ENCODE measurements at places on chromosomes 6 and 20.

GRCh38 chr20:50380697-50381040, 129.5 kb upstream of the PTPN1 start:
- DNase-seq = no peak

GRCh38 chr20:24875078-24875477, 74.0 kb upstream of the CST7 start:
- no peak for DNase-seq

DNA sequence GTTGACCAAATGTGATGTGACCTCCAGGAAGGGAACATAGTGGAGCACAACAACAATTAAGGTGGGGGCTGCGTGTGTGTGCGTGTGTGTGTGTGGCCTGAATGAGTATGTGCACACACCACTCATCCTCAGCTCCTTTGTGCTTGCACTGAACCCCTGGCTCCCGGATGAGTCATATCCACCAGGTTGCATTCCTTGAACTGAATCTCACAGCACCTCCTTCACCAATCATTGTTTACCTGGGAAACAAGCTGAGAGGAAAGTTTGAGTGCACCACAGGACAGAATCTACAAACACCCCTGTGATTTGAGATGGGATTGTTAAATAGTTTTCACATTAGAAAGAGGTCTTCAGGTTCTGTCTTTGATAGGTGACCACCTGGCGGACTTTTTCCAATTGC, 33.7 kb upstream of the GPR6 start:
- DNase-seq = peak; percentile 42

GRCh38 chr6:92271091-92271490, 1148.3 kb downstream of the EPHA7 start:
- DNase-seq = no peak

GRCh38 chr6:15475872-15476271, 187.0 kb downstream of the DTNBP1 start:
- DNase-seq = no peak

DNA sequence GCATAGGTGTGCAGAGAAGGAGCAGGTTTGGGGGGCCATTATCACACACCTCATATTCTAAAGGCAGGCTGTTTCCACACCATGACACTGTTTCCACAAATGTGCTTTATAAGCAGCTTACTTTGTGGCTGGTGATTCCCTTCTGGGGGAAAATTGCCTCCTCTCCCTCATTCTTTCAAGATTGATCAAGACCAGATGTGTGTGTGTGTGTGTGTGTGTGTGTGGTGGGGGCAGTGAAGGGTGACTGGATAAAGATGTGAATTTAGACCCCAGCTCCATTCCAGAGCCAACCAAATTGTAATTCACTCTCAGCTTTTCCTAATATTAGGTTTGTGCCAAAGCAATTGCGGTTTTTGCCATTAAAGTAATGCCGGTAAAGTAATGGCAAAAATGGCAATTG, 45.6 kb downstream of the EDN3 start:
- DNase-seq = no peak

DNA sequence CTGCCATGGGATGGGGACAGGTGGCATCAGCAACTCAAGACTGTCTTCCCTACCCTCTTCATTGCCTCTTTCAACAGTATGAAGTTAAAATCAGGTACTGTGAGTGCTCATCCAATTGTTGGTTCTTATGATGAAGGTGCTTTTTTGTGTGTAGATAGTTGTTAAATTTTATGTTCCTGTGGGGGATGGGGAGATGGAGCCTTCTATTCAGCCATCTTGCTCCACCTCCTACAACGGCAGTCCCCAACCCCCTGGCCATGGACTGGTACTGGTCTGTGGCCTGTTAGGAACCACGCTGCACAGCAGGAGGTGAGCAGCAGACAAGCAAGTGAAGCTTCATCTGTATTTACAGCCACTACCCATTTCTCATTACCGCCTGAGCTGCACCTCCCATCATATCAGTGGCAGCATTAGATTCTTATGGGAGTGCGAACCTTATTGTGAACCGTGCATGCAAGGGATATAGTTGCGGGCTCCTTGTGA, 47.8 kb upstream of the TOP1 start:
- no peak for DNase-seq

DNA sequence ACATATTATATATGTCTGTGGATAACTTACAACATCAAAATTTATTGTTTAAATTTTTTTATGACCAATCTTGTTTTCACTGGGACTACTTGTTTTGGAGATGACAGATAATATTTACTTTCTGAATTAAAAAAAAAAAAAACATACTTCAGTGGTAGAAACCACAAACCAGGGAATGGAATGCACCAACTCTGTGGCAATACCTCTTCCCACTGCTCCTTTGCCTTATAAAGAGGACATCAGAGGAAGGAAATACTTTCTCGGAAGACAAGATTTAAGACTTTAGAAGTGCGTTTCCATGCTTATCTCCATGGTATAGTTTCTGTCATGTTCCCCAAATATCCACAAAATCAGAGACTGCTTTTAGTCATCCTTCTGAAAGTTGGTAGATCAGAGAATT, 1241.1 kb upstream of the EYS start:
- DNase-seq = no peak

- no peak for DNase-seq
Observed at GRCh38 chr20:10621149-10621548, 52.6 kb downstream of the JAG1 start.

DNA sequence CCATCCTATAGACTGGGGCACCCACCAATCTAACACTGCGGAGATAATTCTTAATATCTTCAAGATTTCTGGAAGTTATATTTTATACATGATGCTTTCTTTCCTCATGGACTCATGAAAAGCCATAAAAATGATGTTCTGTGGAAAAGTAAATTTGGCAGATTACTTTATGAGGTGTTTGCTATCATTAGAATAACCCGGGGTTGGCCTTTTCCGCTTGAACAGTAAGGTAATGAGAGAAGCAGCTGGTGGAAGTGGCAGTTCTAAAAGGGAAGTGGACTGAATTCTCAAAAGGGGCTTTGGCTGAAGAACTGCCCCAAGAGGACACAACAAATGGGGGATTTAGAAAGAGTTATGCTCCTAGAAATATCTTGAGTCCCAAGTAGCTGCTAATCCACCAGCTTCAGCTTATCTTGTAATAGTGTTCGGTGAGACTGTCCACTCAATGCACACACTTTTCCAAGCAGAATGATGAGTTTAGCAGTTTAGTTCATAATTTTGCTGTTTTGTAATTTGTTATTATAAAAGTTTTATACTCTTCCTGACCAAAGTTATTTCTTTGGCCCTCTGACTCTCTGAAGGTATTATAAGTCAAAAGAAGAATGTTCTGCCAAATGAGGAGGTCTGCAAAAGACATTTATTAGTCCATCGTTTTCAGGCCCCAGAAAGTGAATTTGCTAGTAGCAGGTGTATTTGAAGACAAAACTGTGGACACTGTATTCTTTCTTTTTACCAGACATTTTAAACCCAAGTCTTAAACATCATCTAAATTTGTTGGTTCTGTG, 2.9 kb downstream of the ISM1 start:
- DNase-seq = no peak

DNA sequence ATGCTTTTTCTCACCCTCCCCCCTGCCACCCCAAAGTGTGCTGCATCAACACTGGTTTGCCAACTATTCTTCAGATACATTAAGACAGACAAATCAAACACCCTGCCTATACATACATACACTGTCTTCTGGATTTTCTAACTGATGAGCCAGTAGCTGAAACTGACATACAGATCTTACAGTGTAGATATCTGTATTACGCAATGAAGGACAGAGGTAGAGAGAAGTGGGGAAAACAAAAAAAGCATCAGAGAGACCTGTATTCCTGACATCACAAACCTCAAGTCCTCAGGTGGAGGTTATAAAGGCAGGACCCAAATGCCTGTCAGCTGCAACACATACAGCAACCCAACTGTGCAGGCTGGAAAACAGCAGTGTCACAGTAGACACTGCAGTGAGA, 535.4 kb downstream of the HACE1 start:
- no peak for DNase-seq

- no peak for DNase-seq
Observed at GRCh38 chr20:62345681-62346370, 21.3 kb downstream of the LAMA5 start.

GRCh38 chr6:43547222-43547621, 28.6 kb downstream of the XPO5 start:
- no peak for DNase-seq

DNA sequence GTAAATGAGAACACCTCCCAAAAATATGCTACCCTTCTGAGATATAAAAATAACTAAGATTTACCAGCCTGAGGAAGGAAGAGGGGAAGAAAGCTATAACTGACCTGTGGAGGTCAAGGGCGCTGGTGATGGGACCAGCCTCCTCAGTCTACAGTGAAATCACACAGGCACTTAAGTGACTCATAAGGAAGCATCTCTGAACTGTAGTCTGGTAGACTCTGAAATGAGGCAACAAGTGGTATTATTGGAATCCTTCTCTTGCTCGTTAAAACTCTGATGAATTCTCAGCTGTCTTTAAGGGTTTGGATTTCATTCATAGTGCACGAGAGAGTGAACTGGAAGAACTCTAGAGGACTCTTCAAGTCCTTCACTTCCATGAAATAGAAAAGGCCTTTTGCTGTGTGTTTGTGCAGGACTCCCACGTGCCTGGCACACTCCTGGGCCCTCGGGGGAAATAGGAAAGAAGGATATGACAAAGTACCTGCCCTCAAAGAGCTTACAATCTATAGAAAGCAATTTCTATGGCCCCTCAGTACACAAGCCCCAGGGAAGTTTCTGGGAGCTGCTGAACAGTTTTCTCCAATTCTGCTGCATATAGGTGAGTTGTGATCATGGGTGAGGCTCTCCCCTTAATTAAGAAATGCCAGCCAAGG, 231.8 kb upstream of the RREB1 start:
- DNase-seq = peak; percentile 66

- DNase-seq = peak; percentile 33
Observed at GRCh38 chr6:139161169-139161568, 26.3 kb downstream of the HECA start.

DNA sequence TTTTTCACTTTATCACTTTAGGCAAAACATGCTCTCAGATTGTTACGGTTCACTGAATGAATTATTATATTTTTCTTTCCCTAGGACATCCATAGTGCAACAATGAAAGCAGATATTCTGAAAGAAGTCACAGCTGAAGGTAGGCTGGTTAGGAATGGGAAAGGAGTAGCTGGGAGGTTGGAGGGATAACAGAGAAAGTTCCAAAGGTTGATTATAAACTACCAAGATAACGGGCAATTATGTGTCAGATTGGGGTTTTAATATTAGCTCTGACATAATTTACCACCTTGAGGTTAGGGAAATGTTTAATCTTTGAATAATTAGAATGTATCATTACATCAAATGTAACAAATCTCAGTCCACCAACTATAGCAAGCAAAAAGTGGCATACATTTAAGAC, 96.5 kb downstream of the HTR1B start:
- DNase-seq = no peak

GRCh38 chr6:70375882-70376281, 37.4 kb upstream of the FAM135A start:
- peak; percentile 54 for DNase-seq

DNA sequence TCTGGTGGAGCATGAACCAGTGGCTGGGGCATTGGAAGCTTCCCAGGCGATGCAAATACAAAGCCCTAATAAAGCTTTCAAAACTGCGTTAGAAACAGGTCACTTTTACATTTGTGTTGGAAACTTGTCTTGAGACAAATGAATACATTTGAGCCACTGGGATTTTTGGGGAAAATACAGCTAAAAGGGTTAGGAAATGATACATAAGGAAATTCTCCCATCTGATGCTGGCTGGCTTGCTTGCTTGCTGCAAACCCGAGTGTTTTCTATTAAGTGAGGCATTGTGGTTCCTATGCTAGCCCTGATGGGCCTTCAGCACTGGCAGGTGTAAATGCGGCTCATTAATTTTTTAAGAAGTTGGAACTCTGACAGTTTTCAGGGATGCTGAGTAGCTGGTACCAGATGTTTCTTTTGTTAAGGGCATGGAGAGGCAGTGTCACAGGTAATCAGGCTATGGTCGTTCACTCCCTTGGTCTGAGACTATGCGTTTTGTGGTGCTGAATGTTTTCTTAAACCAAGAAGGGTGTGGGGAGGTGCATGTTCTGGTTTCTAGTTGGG, 35.2 kb downstream of the RREB1 start:
- DNase-seq = no peak

DNA sequence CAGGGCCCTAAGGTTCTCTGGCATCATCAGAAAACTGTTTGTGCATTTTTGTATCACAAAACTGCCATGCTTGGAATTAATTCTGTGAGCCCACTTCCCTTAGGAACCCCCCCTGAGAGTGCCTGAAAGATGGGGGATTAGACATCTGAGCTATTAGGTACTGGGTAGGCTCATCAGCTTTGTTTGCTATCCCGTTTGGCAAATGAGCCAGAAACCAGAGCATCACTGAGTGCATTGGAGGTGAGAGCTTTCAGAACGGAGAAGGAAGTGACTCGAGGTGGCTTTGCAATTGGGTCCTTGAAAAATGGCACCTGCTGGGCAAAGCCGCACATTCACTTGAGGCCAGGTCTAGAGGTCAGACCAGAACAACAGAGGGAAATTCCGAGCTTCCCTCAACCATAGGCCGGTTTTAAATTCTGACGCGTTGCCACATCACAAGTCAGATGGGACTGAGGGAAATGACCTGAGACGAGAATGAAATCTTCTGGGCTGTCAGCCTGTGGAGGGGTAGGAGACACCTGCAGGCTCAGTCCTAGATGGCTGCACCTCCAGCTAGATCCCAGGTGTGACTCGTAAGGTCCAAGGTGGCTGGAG, 8.4 kb upstream of the GLP1R start:
- DNase-seq = no peak

GRCh38 chr6:66555082-66555481, 848.1 kb upstream of the EYS start:
- DNase-seq = no peak

GRCh38 chr6:156809446-156810178, 32.4 kb downstream of the ARID1B start:
- DNase-seq = no peak

DNA sequence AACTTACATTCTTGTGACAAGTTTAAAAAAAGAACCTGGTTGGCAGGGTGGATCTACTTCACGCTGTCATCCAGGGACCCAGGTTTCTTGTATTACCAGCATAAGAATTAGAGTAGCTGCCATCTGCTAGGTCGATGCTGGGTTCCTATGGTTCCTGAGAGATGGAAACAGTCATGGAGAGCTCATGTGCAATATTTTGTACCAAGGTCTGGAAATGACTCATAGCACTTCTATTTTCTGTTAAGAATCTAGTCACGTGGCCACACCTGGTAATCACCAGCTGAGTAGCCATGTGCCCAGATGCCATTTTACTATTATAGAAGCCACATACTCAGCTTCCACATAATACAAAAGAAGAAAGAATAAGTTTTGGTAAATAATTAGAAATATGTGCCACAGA, 171.3 kb downstream of the CD83 start:
- DNase-seq = no peak
